Lower lobe of right lung (tissue), 2 donors: ENCODE measurements at places on chromosomes 16 and 17. TPM values are rescaled to one million over a fixed set of nuclear protein-coding genes. Genes with fewer than 3 reads are reported as not detected.

DNA sequence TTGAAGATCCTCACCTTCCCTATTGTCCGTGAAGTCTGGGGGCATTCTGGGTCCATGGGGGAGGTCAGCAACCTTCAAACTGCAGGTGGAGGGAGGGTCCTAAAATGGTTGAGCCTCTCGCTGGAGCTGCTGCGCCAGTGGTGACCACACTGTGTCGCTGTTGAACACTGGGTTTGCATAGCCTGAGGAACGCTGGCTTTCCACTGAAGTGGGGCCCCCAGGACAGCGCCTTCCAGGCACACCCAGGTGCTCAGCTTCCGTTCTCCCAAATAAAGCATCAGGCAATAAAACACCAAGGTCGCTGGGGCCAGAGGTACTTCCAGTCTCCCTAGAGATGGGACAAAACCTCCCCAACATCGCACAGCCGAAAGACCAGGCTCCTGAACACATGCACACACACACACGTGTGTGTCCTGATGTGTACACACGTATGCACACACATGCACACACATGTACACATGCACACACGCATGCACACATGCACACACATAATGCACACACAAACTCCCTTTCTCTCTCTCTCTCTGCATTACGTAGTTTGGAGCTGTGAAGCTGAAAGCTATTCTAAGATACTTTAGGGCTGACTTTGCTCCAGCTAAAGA lies 120.6 kb downstream of the IRF8 start:
- DNase-seq: no peak

GRCh38 chr16:24838554-24839266 lies 7.1 kb upstream of the SLC5A11 start:
- no peak for DNase-seq

- no peak for DNase-seq
Observed at GRCh38 chr16:14538604-14539003, 91.5 kb downstream of the PARN start.

DNA sequence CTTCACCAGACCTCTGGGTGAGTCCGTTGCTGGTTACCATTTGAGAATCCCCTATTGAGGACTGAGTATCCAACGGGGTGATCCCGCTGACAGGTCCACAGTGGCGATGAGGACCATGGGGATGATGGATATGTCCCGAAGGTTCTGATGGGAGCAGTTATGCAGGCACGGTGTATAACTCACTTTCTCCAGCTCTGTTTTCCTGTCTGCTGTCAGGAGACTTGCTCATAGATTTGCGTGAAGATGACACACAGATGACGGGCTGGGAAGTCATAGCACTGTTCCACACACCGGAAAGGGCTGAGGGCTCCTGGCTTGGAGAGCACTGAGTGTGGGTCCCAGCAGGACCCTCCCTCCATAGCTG lies 22.2 kb upstream of the ADCY7 start:
- DNase-seq: no peak

Gene ABCC6
- 40.5 TPM for total RNA-seq

- DNase-seq: no peak
Observed at GRCh38 chr17:40490289-40490853, 11.1 kb downstream of the TNS4 start.
